ENCODE measurements at places on chromosomes 16 and 17.
A peak's percentile ranks its signal among the peaks of the same experiment; 100 is the strongest.

GRCh38 chr16:1580256-1580655, 31.6 kb downstream of the IFT140 start:
- no peak for DNase-seq

DNA sequence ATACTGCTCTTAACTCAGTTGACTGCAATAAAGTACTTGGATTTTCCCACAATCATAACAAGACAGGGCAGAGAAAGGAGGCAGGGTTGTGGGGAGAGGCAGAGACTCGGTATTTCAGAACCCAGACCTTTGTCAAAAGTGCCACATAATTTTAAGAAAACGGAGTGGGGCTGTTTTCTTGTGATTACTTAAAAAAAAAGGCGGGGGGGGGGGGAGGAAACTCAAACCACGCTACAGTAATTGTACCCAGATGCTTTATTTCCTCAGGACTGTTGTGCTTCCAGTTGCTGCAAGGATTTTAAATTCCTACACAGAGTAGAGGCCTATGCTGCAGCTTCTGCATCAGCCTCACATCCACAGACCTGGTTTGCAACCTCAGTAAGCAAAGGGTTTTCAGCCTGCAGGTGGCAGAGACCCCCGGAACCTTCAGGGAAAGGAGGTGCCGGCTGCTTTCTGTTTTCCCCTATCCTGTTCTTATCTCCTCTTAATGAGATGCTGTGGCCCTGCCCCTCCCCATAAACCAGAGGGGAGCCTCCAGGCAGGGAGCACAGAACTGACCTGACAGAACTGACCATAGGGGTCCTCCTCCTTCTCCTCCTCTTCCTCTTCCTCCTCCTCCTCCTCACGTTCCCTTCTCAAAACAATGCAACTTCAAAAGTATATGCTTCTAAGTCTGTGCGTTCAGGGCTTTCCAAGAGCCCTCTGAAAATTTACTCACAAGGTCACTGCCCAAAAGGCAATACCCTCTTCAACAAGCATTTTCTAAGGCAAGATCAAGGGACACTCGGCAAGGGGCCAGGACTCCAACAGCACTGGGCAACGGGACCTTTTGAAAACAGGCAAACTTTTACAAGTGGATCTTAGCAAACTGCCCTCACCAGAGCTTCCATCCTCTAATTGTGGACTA, 7.5 kb downstream of the AXIN2 start:
- no peak for DNase-seq

DNA sequence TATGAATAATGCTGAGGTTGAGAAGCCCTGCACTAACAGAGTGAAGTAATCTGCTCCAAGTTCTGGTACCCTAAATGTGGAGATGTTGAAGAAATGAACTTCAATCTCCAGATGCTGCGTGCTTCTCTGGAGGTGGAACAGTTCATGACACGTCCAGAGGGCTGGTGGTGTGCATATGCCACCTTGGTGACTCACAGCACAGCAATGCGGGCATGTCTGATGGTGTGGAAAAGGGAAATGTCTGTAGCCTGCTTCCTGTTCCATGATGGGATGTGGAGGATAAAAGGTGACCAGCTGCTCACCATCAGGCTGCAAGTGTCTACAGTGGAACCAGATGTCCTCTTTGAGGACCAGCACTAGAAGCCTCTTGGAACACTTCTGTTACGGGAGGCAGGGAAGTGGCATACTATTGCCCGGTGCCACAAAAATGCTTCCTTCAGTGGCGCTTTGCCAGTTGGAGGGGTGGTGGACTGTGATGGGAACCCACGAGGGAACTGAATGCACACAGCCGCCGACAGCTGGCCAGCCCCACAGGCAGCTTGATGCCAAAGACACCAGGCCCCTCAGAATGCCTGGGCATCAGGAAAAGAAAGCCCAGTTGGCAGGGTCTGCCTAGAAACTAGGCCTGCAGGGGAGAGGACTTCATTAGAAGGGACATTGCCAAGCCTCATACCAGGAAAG, 19.9 kb downstream of the SNX11 start:
- peak; percentile 88 for DNase-seq

DNA sequence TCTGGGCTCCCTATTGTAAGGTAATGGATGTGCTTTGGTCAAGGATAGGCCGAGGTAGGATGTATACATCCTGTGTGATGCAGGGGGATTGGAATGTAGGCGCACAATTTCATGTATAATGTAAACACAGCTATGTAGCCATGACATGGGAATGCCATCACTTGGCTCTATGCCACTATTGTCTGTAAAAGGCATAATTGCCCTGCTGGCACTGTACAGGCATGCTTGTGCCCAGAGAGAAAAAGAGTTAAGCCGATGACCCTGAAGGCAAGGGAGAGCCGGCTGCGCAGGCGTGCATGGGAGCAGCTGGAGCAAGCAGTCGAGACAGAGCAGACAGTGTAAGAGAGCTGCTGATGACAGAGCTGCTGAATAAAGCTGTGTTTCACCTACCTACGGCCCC, 212.5 kb upstream of the CPHXL start:
- no peak for DNase-seq

- DNase-seq = no peak
Measured at GRCh38 chr17:82977606-82978005, 101.8 kb upstream of the METRNL start.

GRCh38 chr17:3685174-3685573, 10.8 kb downstream of the P2RX5 start:
- no peak for DNase-seq

DNA sequence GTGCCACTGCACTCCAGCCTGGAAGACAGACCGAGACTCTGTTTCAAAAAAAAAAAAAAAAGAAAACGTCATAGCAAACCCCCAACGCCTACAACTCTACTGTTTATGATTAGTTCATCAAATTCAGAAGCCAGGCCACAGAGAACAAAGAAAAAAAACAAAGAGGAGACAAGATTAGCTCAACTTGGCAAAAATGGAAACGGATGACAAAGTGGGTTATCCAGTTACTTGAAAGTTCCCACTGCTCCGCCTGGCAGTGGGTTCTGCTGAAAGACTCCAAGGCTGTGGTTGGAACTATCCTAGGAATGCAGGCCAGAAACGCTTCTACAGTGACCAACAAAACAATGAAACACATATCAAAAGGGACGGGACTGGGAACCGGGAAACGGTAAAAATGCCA, 53.1 kb downstream of the MRM3 start:
- DNase-seq = peak; percentile 98

GRCh38 chr17:79982986-79983385, 52.7 kb downstream of the TBC1D16 start:
- no peak for DNase-seq

- DNase-seq = no peak
Measured at GRCh38 chr16:54194334-54194743, 92.2 kb downstream of the IRX3 start.

DNA sequence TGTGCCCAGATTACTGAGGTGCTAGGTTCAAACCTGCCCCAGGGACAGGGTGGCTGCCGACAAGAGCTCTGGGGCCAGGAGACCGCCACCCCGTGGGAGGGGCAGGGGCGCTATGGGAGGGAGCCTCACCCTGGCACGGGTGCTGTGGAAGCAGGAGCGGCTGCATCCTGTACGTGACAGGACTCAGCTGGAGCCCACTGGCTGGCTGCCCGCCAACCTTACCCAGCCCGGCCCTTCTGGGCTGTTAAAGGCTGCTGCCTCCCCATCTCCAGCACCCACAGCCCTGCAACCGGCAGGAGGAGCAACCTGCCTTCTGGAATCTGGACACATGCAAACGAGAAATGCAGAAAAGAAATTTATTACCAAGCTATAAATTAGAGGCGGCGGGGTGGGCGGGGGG, 11.2 kb downstream of the PAM16 start:
- no peak for DNase-seq

DNA sequence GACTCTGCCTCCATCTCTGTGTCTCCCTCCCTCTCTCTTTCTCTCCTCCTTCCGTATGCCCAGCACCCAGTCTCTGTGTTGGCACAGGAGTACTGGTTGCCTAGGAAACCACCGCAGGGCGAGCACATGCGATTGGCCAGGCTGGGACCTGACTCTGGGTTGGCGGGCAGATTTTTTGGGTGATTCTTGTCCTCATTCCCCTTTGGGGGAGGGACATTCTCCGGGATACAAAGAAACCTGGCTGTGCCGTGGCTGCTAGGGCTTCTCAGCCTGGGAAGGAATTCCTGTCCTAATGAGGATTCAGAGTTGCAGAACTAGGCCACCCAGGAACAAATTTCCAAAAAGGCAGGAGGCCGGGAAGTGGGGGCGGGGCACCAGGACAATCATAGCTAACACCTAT, 168.9 kb downstream of the SHISA9 start:
- no peak for DNase-seq

GRCh38 chr17:81093619-81094508, 58.9 kb downstream of the BAIAP2 start:
- no peak for DNase-seq

GRCh38 chr16:49050607-49051006, 231.0 kb downstream of the CBLN1 start:
- no peak for DNase-seq

- peak; percentile 78 for DNase-seq
Measured at GRCh38 chr16:2838928-2839327, 8.8 kb downstream of the ZG16B start.

- DNase-seq = no peak
Measured at GRCh38 chr17:78272181-78272913, 40.9 kb downstream of the TMEM235 start.

DNA sequence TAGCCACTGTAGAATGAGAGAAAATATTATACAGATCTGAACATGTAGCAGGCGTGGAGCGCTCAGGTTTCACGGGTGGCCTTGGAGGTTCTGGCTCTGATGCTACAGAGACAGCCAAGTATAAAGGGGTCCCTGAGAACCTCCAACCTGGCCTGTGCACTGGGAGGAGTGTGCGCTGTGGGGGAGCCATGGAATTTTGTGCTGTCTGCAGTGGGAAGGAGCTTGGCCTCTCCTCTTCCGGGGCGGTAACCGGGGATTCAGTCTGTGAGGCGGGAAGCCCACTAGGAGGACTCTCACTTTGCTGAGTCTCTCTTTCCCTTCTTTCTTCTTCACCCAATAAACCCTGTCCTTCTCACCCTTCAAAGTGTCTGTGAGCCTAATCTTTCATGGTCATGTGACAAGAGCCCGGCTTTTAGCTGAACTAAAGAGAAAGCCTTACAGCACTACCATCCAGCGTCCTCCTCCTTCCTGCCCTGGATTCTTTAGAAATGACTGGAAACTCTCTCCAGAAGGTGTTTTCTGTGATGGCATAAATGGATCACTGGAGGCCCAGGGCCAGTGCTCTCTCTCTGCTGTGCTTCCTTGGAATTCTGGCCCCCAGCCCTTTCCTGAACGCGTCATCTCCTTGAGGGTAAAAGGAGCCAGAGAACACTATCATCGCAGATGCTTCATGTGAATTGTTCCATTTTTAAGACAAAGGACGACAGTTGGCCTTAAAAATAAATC, 232.1 kb upstream of the CACNG5 start:
- DNase-seq = no peak

DNA sequence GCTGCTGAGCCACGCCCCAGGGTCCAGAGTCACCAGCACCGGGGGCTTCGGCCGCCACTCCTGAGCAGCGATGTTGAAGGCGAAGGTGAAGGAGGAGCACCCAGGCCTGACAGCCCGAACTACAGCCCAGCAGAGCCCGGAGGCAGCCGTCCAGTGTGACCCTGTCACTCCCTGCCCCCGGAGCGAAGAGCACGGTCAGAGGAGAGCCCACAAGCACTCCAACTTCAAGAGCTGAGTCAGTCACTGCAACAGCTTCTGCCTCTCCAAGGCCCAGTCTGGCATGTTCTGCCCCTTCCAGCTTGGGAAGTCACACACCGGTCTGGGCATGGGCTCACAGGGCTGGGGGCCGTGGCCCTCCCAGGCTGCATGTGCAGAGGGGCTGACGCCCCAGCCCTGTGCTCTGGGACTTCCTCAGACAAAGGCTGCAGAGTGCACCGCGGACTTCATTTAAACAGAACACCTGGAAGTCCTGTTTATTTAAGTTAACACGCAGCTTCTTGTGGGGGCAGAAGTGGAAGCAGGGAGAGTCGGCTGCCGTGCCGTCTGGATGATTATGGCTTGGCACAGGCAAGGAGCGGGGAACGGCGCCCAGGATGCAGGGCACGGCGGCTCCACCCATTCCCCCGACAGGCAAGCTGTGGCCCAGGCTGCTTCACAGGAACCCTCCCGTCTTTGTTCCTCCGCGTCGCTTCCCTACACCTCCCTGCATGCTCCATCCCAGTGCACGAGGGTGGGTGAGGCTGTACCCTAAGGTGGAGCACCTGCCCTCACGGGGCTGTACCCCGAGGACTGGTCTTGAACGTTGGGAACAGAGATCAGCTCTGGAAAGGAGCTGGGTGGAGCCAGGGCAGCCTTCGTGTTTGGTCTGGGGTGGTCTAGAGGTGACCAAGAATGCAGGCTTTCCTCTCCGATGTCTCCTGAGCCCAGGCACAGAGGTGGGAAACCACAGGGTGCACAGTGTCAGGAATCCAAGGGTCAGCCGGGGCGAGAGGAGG, 68.9 kb upstream of the METRNL start:
- no peak for DNase-seq

- DNase-seq = no peak
Measured at GRCh38 chr17:38498353-38498752, 70.1 kb downstream of the ARHGAP23 start.

DNA sequence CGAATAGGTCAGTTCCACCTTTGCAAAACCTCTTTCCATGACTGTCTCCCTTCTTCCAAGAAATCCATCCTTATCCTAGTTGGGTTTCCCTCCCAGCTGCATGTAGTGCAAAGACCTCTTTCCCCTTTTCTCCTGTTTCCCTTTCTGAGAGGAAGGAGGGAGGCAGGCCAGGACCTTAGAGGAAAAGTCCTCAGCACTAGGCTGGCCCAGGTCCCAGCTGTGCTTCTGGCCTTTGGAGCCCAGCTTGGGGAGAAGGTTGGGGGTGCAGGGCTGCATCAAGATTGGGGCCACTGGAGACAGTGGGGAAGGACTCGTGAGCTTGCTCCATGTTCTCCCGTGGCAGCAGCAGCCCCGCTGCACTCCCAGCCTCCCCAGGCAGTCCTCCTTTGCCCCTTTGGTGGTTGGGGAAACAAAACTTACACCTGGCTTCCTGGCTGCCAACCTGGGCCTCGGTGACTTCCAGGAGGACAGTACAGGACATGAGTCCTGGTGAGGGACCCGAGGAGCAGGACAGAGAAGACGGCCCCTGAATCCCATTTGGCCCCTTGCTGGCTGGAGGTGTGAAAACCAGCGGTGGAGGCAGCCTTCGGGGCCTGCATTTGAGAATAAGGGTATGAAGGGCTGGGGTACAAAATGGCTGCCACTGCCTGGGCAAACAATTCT, 481 bp downstream of the HEXIM2 start:
- DNase-seq = no peak

Data from ACHN (cell line).